ENCODE measurements at places on chromosomes 3 and 15. TPM values are rescaled to one million over a fixed set of nuclear protein-coding genes. Genes with fewer than 3 reads are reported as not detected.

- DNase-seq, result no peak
Observed at GRCh38 chr3:116002235-116002634, 378.9 kb downstream of the GAP43 start.

DNA sequence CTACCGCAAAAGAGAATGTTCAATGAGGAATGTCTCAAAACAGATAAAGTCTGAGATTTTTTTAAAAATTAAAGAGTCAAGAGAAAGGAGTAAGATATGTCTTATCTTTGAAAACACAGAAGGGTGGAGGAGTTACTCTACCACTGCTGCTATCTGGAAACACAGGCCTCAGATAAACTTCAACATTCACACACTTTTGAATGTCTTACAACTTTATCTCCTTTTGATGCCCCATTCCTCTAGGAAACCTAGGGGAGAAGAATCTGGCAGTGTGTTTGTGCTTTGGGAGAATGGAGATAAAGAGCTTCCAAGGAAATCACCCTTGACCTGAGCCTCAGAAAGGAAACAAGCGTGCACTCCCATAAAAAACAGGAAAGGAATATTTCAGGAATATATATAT is 468.2 kb downstream of the PLOD2 start:
- no peak for DNase-seq

GRCh38 chr15:91867581-91868026 is 14.1 kb downstream of the SLCO3A1 start:
- DNase-seq, result no peak

DNA sequence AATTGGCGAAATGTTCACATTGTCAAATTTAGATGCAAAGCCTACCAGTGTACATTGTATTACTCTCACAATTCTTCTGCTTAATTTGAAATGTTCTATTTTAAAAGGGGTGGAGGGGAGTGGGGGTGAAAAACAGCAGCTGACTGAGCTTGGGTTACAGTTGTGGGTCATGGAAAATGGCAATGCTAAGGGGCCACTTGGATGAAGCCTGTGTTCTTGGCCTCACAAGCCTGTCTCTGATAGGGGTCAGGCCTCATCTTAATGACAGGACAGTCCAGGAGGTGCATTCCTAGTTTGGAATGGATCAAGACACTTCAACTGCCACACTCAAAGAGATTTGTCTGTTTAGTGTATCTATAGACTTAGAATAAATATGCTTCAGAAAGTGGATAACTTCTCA is 158.2 kb downstream of the TNIK start:
- DNase-seq, result no peak

DNA sequence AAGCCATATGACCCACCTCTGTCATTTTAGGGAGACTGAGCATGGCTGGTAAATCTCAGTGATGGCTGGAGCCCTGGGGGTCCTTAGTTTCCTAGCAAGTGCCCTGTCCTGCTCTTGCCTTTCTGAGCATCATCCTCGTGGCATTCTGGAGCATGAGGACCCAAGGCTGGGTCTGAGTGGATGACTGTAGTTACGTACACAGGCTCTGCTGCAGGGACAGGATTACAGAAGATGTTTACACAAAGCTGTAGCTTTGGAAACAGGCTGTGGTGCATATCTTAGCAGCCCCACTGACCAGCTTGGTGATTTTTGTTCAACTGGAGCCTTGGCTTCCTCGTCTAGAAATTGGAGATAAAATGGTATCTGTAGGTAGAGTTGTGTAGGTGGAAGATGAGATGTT is 272.9 kb upstream of the CTDSPL start:
- no peak for DNase-seq

DNA sequence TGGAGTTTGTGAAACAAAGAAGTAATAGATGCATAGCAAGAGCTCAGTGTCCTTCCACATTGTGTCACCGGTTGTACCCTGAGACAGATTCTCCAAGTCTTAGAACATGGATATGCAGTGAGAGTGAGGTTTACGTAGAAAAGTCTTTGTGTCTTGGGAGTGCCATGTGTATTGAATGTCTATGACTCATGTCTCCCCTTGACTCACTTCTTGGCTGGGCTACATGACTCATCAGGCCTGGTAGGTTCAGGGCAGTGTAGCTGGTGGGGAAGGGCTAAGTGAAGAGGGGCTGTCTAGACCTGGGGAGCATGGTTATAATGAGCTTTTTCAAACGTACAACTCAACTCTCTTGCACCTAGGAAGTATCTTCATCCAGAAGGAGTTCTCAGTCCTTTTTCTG is 167.4 kb downstream of the GAP43 start:
- no peak for DNase-seq

GRCh38 chr3:125037498-125038150 is 18.2 kb downstream of the HEG1 start:
- no peak for DNase-seq

DNA sequence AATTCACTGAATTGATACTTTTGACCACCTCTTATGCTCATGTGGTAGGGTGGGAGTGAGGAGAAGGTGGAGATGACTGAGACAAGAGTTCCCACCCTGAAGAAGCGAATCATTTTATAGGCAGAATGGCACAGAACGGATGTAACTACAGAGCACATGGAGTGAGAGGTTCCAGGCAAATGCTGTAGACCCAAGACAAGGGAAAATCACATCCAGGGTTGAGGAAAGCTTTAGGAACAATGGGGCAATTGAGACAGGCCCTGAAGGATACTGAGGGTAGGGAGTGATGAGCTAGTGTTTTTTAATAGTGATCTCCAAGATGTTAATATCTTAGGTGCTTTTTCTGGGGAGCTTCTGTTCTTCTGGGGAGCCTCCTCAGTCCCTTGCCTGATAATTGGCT is 8.1 kb downstream of the PCCB start:
- no peak for DNase-seq

LIPC gene
- polyA plus RNA-seq, result 0.41 TPM
